ENCODE measurements at places on chromosomes 7 and 10.

- DNase-seq, result peak; percentile 63
These were observed 22.8 kb downstream of the EEPD1 start for GRCh38 chr7:36175886-36176285.

GRCh38 chr7:119737390-119737789, 535.6 kb upstream of the KCND2 start:
- DNase-seq, result no peak

DNA sequence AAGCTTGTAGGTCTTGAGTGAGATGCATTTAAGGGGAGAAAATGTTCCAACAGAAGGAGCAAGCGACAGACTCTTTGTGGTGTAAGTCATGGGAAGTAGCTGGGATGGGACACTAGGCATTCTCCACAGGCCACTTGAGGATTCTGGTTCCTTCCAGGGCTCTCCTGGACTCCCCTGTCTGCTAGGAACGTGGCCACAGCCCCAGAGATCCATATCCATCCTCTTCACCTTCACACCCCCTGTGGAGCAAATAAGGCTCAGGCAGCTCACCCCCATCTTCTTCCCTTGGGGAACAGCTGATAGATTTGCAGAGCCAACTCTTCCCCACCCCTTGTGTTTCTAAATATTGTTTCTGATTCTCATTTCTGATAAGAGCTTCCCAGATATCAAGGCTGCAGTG, 482.6 kb upstream of the MKI67 start:
- no peak for DNase-seq

DNA sequence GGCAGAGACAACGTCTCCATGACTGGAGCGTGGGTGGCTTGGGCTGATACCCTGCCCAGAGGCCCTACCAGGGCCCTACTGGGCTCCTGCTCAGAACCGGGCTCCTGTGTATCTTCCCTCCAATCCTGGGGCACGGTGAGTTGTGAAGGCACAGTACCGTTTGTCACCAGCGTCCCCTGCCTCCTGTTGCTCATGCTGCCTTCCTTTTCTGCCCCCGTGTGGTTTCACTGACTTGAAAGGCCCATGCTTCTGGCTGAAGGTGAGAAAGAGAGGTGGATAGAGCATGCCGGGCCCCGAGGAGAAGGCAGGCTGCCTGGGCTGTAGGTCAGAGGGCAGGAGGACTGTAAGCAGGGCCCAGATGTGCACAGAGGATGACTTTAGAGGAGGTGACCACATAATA, 9.1 kb upstream of the DMBT1 start:
- DNase-seq, result peak; percentile 35

GRCh38 chr10:104045151-104046089, 40.3 kb downstream of the COL17A1 start:
- no peak for DNase-seq

GRCh38 chr10:127048630-127049029, 143.4 kb downstream of the DOCK1 start:
- DNase-seq, result no peak

GRCh38 chr10:36547965-36548364, 577.4 kb upstream of the ANKRD30A start:
- no peak for DNase-seq

- DNase-seq, result no peak
These were observed 658.6 kb downstream of the CCSER2 start for GRCh38 chr10:84987039-84987438.

DNA sequence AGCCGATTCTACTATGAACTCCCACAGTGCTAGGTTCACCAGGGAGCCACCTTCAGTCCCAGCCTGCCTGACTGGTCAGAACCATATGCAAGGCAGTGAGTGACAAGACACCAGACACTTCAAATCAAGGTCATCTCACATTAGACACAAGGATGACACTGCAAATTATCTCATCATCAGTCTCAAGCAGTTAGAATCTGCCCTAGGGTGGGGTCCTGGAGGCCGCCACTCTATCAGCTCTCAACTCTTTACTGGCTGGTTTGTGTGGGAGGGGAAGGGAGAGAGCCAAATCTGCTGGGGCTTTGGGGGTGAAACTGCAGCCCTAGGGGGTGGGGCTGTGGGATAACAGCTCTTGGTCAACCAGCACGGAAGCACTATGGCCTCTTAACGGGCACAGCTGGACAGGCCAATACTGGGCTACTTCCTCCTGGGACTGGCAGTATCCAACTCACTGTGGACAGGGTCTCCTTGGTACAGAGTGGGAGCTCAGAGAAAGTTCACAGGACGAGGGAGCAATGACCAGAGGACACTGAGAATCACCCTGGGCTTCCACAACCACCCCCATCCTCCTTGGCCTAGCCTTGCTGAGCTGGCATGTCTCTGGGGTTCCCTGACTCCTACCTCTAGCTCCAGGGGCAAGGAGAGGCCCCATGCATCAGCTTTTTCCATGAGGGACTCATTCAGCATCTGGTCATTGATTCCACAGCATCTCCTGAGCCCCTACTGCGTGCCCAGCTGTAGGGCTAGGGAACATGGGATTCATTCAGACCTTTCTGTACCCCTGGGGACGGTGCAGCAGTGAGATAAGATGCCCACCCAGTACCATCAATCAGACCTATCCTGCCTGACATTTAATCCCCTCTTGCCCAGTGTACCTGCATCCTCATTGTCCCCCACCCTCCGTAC, 5.4 kb downstream of the GPRIN2 start:
- peak; percentile 17 for DNase-seq

GRCh38 chr10:10967581-10968256, 50.0 kb upstream of the CELF2 start:
- no peak for DNase-seq

- no peak for DNase-seq
These were observed 78.3 kb downstream of the LRRC17 start for GRCh38 chr7:102991077-102991539.

DNA sequence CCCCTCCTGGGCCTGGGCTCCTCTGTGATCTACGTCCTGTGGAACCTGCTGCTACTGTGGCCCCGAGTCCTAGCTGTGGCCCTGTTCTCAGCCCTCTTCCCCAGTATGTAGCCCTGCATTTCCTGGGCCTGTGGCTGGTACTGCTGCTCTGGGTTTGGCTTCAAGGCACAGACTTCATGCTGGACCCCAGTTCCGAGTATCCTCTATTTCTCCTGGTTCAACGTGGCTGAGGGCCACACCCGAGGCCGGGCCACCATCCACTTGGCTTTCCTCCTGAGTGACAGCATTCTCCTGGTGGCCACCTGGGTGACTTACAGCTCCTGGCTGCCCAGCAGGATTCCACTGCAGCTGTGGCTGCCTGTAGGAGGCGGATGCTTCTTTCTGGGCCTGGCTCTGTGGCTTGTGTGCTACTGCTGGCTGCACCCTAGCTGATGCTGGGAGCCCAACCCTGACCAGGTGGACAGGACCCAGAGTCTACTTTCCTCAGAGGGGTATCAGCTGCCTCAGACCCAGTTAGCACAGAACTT, 37.8 kb upstream of the MMD2 start:
- DNase-seq, result no peak

DNA sequence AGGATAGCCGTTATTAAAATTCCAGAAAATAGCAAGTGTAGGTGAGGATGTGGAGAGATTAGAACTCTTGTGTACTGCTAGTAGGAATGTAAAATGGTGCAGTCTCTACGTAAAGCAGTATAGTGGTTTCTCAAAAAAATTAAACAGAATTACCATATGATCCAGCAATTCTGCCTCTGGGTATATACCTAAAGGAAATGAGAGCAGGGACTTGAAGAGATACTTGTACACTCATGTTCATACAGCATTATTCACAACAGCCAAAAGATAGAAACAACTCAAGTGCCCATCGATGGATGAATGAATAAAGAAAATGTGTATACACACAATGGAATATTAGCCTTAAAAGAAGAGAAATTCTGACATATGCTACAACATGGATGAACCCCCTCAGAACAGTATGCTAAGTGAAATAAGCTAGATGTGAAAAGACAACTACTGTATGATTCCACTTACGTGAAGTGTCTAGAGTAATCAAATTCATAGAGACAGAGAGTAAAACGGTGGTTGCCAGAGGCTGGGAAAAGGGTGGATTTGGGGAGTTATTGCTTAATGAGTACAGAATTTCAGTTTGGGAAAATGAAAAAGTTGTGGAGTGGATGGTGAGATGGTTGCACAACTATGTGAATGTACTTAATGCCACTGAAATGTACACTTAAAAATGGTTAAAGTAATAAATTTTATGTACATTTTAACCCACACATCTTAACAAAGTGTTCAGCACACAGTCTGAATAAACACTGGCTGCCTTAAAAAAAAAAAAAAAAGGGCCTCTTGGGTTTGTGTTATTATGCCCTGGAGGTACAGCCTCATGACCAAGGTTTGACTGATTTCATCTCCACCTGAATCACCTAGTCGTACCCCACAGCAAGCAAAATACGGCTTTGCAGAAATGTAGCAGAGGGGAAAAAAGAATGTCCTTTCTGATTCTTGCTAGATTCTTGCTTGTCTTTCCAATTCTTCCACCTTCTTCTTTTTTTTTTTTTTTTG, 26.2 kb downstream of the BUB3 start:
- no peak for DNase-seq

- no peak for DNase-seq
These were observed 9.9 kb downstream of the TWIST1 start for GRCh38 chr7:19107356-19108146.

DNA sequence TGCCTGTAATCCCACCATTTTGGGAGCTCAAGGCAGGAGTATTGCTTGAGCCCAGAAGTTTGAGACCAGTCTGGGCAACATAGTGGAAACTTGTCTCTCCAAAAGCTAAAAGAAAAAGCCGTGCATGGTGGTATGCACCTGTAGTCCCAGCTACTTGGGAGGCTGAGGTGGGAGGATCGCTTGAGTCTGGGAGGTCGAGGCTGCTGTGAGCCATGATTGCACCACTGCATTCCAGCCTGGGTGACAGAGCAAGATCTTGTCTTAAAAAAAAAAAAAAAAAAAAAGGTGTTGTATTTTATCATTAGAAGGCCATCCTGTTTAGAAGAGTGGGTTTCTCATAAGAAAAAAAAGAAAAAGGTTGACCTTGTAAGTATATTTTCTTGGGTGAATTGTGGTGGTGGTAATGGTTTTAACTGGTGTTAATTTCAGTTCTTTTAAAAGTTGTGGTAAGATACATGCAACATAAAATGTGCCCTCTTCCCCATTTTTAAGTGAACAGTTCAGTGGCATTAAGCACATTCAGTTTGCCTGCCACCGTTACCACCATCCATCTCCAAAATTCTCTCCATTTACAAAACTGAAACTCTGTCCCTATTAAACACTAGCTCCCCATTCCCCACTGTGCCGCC, 34.7 kb downstream of the GRIFIN start:
- DNase-seq, result no peak

- no peak for DNase-seq
These were observed 66.2 kb downstream of the FAM241B start for GRCh38 chr10:69696073-69696731.

DNA sequence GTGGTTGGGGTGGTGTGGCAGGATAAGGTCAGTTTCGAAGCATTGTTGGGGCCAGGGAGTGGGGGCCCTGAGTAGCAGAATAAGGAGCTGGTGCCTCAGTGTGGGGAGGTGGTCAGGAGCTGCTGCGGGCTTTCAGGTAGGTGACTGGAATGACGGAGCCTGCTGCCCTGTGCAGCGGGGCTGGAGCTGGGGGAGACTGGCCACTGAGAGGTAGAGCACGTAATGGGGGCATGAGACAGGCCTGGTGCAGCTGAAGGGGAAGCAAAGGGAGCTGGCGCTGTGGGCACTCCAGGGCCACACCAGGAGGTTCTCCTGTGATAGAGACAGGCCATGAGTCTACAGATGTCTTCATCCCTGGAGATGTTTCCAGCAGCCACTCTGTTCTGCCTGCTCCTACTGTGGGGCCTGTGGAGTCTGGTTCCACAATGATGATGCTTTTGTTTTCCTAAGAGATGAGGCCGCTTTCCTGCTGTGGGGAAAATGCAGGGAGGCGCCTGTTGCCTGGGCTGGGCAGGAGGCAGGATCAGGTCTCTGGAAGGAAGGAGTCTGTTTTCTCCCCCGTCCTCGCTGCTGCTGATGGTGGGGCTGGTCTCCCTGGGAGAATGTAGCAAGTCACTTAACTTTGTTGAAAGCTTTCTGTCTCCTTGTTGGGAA, 31.1 kb downstream of the NUB1 start:
- DNase-seq, result no peak

GRCh38 chr7:99010281-99010680, 131.9 kb downstream of the TRRAP start:
- no peak for DNase-seq

DNA sequence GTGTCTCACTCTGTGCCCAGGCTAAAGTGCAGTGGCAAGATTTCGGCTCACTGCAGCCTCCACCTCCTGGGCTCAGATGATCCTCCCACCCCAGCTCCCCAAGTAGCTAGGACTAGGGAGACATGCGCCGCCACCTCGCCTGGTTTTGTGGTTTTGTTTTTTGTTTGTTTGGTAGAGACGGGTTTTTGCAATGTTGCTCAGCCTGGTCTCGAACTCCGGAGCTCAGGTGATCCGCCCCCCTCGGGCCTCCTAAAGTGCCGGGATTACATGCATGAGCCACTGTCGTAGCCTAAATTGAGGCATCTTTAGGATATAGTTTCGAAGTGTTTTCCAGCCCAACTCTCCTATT, 781 bp downstream of the ZNF727 start:
- DNase-seq, result no peak

DNA sequence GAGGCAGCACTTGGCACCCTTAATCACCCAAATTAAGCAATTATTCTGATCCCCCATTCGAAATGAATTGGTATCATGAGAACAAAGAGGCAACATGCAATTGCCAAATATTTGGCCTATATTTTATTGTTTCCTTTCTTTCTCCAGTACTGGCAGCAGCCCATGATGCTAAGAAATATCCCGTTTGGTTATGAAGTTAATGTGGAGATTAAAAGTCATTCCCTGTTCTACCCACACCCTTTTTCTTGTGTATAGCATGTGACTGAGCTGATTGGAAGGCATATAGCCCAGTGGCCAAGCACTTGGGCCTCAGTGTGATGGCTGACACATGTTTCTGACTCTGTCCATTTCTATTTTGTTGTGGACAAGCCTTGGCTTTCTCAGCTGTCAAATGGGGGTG, 692.3 kb upstream of the GALNT17 start:
- no peak for DNase-seq

GRCh38 chr7:21967598-21968003, 21.9 kb upstream of the CDCA7L start:
- peak; percentile 22 for DNase-seq

DNA sequence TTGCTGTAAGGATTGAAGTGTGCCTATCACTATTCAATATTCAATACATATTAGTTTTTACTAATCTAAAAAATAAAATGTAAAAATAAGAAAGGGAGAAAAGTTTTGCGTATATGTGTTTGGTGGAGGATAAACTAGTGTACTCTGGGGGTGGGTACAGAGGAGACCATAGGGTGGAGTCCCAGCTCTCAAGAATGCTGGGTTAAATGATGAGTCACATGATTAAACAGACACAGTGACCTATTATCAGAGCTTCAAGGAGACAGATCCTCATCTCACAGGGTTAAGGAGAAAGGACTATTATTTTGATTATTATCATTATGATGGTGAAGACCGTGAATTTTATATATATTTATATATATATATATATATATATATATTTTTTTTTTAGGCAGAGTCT, 77.5 kb downstream of the AFAP1L2 start:
- no peak for DNase-seq

GRCh38 chr7:78165454-78165853, 366.9 kb downstream of the PHTF2 start:
- DNase-seq, result no peak

- no peak for DNase-seq
These were observed 24.7 kb upstream of the RBM33 start for GRCh38 chr7:155619634-155620271.

Data from CD4-positive, alpha-beta T cell treated with Interleukin-15 for 1 hour (primary cell).